GF-D8 (cell line): ENCODE measurements at places on chromosomes 6 and 20.

DNA sequence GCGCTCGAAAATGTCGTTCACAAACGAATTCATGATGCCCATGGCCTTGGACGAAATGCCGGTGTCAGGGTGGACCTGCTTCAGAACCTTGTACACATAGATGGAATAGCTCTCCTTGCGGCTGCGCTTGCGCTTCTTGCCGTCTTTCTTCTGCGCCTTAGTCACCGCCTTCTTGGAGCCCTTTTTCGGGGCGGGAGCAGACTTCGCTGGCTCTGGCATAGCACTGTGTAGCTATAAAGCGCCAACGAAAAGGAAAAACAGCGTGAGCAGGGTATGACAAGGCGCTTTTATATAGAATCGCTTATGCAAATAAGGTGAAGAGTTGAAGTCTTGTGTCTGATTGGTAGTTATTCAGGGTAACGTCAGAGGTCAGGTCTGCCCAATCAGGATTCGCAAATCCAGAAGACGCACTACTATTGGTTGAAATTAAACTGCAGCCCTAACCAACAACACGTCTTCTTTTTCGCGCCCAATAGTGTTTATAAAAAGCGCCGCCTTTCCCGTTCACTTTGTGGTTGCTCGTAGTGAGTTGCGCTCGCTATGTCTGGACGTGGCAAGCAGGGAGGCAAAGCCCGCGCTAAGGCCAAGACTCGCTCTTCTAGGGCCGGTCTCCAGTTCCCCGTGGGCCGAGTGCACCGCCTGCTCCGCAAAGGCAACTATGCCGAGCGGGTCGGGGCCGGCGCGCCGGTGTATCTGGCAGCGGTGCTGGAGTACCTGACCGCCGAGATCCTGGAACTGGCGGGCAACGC, 114.8 kb upstream of the PRSS16 start:
- DNase-seq: peak; percentile 99

GRCh38 chr20:58630063-58630462, 21.0 kb upstream of the STX16 start:
- DNase-seq: no peak

- DNase-seq: no peak
Observed at GRCh38 chr6:132207991-132208390, 193.3 kb downstream of the MOXD1 start.

- no peak for DNase-seq
Observed at GRCh38 chr6:136647363-136647852, 97.2 kb upstream of the MAP7 start.

DNA sequence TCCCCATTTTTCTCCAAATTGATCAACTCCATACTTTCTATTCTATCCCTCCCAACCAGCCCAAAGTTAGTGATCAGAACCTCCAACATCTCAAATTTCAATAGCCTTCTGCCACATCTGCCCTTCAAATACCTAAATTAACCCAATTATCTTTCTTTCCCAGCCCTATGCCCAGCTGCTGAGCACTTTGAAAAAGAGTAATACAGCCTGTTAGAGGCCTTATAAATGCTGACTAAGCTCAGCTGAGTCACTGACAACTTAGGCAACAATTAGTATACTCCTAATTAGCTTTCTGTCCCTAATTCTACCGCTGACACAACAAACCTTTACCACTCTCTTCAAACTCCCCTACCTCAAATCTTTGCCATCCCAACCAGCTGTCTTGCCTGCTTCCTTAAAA, 23.5 kb downstream of the RUNX2 start:
- no peak for DNase-seq

- no peak for DNase-seq
Observed at GRCh38 chr20:54076259-54076658, 5.9 kb upstream of the BCAS1 start.

DNA sequence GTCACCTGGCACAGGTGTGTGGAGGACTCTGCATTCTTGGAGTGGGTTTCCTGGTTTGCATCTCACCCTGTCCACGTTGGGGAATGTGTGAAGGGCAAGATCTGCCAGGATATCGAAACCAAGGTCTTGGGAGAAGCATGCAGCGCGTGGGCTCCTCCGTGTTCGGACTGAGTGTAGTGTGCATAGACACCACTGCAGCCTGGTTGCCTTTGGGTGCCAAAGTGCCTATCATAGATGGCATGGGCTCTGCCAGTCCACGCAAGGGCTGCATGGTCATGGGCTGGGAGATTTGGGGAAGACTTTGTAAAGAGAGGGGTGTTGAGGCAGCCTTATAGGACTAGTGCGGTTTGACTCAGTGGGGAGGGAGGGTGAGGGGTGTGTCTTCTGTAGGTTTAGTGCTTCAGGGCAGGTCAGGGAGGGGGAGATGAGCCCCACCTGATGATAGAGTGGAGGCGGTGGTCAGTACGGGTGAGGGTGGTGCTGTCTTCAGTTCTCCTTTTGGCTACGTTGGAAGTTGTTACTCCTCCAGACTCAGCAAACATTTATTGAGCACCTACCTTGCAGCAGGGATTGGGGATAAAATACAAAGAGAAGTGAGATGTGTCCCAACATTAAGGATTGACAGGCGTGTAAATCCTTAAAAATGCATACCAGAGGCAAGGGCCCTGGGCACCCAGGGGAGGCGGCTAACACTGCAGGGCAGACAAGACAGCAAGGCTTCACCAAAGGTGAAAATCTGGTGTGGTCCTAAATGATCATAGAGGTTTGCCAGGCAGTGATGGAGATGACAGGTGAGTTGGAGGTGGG, 28.3 kb downstream of the DUSP22 start:
- DNase-seq: no peak

DNA sequence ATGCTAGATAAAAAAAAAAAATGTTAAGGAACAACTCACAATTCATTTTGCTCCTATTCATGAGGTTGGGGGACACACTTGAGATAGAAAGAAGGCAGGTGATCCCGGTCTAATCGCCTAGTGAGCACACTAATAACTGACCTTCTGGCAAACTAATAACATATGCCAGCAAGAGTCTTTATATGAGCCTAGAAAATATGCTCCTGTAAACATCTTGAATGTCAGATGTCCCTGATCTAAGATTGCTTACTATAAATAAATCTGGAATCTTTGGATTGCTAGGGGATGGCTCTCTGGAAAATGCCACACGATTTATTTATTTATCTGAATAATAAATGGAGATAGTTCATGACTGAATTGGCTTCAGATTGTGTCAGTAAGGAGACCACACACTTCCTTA, 821.9 kb downstream of the GRIK2 start:
- DNase-seq: no peak

- DNase-seq: no peak
Observed at GRCh38 chr20:5895626-5896025, 54.7 kb downstream of the TRMT6 start.

DNA sequence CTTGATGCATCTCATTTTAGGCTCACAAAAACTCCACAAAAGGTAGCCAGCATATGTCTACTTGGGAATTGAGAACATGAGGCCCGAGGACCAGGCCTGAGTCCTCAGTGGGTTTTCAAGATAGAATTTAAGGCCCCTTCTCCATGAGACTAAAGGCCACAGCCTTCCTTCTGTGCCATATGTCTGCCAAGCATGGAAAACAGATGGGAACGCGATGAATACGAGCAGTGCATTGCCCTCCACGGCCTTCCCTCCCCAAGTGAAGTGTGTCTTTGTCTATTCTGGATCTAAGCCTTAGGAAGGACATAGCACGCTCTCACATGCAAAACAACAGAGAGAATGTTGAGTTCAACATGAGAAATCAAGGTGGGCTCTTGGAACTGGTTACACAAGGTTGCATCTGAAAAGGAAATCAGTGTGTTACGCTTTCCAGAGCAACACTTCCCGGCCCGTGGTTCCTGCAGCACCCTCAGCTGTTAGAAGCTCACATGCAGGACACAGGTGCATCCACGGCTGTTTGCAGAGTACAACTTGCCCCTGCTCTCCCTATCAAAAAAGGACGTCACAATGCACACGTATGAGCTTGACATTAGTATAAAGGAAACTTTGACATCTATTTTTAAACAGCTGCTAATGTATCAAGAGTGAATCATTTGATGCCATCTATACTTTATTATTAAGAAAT, 229.9 kb downstream of the NRN1 start:
- DNase-seq: no peak

DNA sequence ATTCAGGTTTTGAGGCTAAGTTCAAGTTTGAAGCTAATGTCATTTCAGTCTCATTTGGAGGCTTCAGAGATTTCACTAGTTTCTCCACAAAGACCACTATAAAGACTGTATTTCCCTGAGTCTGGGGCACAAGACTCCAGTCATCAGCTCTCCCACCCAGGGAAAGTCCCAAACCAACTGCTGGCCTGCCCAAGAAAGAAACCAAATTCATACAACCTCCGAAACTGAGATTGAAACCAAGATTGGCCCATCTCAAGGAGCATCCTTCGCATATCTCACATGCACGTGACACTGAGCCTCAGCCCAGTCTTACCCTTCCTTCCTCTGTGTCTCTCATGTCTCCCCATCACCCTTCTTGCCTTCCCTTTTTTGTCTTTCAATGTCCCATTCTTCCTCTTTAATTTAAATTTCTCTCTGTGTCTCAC, 3.5 kb upstream of the LTA start:
- no peak for DNase-seq

DNA sequence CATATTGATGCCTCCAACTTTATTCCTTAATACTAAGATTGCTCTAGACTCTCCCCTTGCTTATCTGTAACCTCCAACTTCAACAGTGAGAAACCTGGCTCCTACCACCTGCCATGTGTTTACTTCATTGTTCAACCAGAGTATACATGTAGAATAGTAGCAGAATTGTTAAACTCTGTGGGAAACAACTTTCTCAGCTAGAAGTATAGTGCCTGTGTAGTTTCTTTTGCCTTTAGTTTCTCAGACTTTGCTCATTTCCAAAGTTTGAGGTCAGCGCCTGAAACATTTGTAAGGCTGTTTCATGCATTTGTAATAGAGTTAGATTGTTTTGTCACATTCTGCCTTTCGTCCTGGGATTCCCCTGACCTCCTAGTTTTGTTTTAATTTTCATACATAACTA, 34.9 kb upstream of the HECA start:
- DNase-seq: no peak

GRCh38 chr6:106745197-106745770, 115.9 kb downstream of the QRSL1 start:
- no peak for DNase-seq

DNA sequence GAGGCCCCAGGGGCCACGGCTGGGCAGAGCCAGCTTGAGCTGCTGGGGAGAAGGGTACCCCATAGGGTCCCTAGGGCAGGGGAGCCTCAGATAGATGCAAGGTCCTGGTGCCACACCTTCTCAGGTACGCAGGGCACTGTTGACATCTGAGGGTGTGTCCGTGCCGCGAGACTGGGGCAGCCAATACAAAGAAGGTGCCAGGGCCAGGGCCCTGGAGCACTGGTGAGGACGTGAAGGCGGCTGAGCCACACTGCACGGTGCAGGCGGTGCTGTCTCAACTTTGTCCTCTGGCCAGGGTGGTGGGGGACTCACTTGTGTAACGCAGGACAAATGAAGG, 649 bp upstream of the LRRC73 start:
- no peak for DNase-seq

DNA sequence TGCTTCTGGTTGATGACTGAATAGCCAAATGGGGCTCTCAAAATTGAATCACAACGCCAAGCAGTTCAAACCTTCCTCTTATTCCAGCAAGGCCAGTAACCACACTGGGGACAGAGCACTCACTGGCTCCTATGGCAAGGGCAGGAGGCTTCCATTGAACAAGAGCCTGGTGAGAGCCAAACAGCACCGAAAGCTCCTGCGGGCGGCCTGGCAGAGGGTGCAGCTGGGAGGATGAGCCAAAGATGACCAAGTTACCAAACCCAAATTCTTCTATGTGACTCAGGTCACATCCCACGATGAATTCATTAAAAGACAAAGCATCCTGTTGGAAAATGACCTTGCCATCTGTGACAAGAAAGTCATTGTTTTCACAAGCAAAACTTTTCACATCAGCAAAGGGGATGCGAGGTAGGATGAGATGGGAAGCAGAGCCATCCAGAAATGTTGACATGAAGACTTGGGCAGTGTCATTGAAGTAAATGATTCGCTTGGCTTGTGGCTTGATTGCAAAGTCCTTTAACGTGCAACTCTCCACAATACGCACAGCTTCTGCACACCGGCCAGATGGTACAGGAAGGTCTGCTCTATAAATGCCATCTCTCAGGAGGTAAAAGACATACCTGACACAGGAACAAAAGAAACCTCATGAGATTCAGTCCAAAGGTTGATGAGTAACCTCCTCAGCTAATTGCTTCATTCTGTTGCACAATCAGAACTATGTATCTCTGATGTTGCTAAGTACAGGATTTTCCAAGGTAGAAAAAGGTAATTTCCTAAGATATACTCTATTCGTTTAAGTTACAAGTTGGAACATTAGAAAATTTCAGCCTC, 36.3 kb downstream of the ROS1 start:
- DNase-seq: no peak

DNA sequence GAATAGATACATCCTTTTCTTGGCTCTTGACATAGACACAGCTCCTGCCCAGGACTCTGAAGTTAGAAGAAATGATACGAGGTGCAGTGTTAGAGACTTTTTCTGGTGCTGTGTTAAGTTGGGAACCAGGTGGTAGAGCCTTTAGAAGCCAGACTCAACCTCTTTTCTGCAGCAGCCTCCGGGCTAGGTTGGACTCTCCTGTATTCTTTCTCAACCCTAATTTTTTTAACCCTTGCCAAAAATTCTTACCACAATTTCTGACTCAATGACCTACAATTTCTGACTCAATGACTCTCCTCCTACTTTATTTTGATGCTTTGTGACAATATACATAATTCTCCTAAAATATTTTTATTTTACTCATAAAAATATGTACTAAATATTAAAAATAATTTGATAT, 127.4 kb upstream of the PRL start:
- DNase-seq: no peak

DNA sequence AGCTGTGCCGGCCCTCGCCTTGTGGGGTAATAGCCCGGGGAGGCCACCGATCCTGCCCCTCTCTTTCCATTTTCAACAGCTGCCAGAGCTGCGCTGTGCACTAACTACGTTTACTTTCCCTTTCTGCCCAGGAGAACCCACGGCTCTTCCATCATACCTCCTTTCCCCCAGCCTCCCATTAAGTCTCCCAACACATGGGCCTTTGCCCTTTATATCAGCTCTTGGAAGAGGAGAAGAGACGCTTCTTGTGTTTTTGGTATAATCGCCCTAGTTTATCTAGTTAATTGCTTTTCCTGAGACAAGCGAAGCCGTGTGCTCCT, 637 bp downstream of the UBR2 start:
- no peak for DNase-seq

DNA sequence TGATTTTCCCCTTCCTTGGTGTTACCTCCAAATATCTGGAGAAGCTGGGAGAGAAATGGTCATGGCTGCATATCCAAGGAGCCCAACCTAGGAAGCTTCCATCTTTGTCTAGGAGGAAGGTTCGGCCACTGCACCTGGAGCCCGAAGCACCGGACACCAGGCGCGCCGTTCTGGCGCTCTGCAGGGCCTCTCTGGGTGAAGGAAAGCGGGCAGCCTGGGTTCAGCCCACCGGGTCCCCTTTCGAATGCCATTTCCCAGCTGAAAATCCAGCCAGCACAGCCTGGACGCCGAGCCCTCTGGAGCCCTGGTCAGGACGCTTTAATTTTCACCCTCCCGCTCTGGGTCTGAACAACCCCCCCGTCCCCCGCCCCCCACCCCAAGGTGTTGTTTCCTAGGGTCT, 1.2 kb downstream of the LINC00237 start:
- DNase-seq: no peak
